IMR-90 (cell line): ENCODE measurements at places on chromosomes 7 and 10.

DNA sequence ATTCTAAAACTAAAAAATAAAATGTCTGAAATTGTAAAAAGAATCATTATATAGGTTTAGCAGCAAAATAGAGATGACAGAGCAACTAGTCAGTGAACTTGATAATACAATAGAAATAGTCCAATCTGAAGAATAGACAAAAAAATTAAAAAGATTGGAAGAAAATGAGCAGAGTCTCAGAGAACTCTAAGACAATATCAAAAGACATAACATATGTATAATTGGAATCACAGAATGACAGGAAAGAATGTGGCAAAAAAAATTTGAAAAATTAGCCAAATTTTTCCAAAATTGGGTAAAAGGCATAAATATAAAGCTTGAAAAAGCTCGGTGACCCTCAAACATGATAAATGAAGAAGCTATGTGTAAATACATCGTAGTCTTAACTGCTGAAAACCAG is 38.0 kb upstream of the CASD1 start:
- DNase-seq, result no peak

DNA sequence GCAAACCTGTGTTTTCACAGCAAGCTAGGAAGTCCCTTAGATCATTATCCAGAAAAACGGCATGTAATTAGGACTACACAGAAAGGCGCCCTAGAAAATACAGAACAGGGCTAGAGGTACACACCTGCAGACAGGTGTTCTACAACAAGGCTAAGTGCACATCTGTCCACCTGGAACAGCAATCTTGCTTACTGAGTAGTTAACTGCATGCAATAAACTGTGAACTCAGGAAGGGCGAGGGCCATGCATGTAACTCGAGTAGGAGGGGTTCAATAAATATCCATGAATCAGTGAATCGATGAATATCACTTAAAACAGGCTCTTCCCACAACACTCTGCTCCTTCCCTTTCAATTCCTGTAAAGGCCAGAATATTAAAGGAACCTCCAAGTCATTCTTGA is 22.0 kb downstream of the FAM171A1 start:
- DNase-seq, result no peak

GRCh38 chr7:111238886-111239285 is 148.0 kb downstream of the LRRN3 start:
- peak; percentile 22 for DNase-seq

DNA sequence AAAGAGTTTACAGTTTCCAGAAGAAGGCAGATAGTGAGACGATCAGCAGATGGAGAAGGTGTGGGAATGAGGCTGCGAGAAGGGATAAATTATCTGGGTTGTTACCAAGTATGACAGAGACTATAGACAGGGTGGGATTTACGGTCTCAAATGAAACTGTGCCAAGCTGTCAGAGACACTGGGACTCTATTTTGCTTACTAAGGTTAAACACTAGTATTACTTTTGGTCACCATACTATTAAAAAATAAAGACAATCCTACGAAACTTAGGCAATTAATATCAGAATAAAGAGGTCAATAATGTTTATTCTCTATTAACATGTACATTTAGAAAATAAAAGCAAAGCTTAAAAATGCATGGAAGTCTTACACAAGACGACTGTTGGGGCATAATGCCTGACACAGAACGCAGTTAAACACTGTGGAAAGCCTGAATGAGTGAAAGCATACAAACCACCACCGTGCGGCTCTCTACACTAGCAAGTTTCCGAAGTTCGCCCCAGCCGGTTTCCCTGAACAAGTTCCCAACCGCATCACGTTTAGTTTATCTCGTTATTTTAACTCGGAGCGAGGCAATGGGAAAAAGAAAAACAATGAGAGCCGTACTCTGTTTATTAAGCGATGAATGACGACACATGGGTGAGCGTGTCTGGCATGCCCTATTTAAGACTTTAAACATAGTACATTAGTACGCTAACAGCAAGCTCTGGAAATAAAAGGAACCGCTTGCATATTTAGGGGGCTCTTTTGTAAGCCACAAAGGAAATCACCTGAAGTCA is 909 bp upstream of the CC2D2B start:
- DNase-seq, result peak; percentile 67

GRCh38 chr10:75018251-75018650 is 93.2 kb upstream of the SAMD8 start:
- DNase-seq, result no peak

GRCh38 chr7:121885166-121885920 is 12.4 kb downstream of the PTPRZ1 start:
- DNase-seq, result no peak

- peak; percentile 32 for DNase-seq
Observed at GRCh38 chr7:522071-522950, 2.7 kb upstream of the PDGFA start.
